GF-D8 (cell line): ENCODE measurements at places on chromosomes 5 and 9.

GRCh38 chr9:114611516-114612271 is 603 bp downstream of the TMEM268 start:
- peak; percentile 33 for DNase-seq

GRCh38 chr5:134463991-134464760 is 52.5 kb upstream of the CDKN2AIPNL start:
- DNase-seq, result no peak

GRCh38 chr9:5879419-5880181 is 11.1 kb upstream of the MLANA start:
- no peak for DNase-seq

DNA sequence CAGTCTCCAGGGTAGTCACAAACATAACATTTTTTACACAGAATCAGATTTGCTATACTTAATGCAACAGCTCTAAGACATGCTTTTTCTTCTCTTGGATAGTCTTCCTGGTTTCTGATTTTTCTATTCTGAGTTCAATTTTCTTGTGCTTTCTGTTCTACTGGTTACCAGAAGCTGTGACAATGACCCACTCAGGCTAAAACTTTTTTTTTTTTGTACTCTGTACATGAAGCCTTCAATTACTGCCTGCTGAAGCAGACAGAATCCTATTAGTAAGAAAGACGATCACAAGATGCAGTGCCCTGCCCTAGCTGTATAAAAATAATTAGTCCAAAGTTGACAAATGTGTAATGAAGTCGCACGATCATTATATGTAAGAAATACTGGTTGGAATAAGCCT is 231.1 kb upstream of the TBCA start:
- DNase-seq, result no peak

DNA sequence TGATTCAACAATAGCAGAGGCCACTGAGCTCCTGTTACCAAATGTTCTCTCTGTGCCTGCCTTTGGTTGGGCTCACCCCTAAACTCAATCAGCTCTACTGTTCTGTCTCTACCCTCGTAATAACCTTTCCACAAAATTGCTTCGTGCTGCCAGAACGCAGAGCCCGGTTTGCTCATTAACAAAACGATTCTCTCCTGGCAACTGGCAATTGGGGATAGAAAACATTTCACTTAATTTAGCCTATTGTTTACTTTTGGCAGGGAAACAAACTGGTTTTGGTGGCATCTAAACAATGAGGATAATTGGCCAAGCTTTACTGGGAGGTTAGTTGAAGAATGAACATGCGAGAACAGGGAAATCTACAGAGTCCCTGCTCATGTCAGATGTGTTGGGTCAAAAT is 56.6 kb downstream of the SLC28A3 start:
- no peak for DNase-seq

- DNase-seq, result no peak
Observed at GRCh38 chr9:92048924-92049625, 66.1 kb downstream of the SPTLC1 start.

DNA sequence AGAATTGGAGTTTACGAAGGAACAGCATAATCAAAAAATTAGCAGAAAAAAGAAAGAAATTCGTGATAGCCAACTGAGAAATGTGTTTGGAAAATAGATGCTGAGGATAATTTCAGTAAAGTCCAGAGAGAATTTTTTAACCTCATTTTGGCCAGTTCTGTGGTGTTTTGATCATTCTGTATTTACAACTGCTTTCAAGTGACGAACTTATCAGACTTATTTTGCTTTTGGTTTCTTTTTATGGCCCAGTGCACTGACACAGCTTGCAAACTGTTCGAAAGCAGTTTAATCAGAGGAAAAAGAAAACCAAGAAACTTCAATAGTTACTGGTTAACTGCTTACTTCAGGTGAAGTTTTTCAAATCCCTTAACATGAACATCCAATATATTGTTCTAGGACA is 1.9 kb downstream of the SDHA start:
- DNase-seq, result no peak

GRCh38 chr5:154278186-154278585 is 87.7 kb downstream of the GALNT10 start:
- DNase-seq, result no peak

GRCh38 chr5:149748471-149749094 is 18.5 kb downstream of the PPARGC1B start:
- no peak for DNase-seq
